Effector memory CD8-positive, alpha-beta T cell (primary cell): ENCODE measurements at places on chromosomes 3 and 15.

DNA sequence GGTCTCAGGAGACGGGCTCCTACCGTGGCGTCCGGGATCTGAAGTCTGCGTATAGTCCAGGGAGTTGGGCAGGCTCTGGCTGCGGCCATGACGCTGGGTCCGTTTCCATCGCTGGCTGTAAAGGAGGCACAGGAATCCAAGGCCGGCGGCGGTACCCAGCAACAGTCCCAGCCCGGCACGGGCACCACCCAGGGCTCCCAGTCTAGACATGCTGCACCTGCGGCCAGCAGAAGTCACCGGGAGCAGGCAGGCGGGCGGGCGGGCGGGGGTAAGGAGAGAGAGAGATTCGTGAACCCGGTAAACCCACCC lies 526 bp downstream of the RMDN3 start:
- DNase-seq, result no peak

DNA sequence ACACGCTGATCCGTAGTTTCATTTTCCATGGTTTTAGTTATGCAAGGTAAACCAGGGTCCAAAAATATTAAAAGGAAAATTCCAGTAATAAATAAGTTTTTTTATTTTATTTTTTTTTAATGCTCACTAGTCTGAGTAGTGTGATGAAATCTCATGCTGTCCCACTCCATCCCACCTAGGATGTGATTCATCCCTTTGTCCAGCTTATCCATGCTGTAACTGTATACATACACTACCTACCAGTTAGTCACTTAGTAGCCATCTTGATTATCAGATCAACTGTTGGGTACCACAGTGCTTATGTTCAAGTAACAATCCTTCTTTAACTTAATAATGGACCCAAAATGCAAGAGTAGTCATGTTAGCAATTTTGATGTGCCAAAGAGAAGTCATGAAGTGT lies 75.2 kb downstream of the ESYT3 start:
- no peak for DNase-seq

- DNase-seq, result no peak
Measured at GRCh38 chr3:179181021-179181472, 32.9 kb downstream of the PIK3CA start.

DNA sequence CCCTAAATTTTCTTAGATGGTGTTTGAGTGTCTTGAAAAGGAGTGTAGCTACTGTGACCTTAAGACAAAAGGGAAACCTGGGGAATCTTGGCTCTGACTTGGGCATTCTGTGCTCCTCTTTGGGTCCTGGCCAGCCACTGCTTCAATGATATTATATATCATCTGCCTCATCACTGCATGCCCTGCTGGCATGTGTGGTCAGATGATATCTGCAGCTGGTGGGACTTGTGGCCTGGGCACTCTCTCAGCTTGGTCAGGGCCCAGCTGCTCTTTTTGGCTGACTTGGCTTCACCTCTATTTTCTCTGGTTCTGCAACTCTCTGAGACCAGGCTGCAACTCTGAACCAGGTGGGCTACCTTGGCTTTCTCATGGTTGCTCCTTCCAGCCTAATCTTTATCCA lies 446.1 kb upstream of the RARB start:
- DNase-seq, result no peak

DNA sequence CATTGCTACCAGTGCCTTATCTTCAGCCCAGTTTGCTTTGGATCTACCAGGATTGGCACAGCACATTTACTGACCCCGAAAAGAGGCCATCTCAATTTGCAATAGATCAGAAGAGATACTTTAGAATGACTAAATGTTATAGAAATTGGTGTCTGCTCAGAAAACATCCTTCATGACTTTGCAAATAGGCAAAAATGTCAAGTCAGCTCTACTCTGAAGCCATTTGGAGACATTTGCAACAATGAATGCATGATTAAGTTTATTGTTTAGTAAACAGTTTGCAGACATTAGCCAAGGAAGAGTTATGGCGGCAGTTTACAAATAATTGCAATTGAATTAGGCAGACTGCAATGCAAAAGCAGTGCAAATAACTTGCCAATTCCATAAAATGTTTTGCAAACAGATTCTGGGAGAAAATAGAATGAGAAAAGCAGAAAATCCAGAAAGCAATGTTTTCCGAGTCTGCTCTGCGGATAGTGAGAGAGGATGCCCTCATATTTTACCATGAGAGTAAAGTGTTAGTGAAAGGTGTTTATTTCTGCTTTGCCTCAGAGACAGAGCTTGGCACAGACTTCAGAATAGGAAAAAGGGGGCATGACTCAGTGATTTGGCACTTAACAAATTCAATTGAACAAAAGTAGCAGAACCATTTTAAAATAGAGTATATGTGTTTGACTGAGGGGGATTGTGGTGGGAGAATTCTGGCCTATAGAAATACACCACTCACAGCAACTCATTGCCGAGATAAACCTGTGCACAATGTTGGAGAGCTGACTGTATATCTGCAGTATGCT lies 334.9 kb upstream of the NR2F2 start:
- DNase-seq, result no peak

DNA sequence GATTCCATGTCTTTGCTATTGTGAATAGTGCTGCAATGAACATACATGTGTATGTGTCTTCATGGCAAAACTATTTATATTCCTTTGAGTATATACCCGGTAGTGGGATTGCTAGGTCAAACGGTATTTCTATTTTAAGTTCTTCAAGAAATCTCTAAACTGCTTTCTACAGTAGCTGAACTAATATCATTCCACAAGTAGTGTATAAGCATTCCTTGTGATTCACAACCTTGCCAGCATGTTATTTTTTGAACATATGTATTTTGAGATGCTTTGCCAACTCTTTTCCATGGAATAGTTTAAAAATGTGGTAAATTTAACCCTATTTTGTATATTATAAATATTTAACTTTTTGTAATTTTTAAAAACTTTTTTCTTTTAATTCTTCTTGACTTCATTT lies 592.7 kb upstream of the NAALADL2 start:
- DNase-seq, result no peak

DNA sequence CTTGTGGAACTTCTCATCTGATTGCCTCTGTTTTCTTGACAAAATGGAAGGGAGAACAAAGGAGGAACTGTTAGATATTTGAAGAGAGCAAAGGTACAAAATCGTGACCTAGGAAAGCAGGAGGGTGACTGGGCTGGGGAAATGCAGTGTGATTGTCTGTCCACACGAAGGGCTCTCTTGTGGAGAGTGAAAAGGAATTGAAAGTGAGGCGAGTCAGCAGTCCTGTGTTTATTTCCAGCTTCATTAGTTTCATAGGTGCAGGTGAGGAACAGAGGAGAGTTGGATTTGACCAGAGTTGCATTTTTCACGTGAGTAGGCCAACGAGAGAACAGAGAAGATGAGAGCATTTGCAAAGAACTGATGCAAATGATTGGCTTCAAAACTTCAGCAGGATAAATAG lies 336.4 kb upstream of the SATB1 start:
- no peak for DNase-seq
